ENCODE measurements at places on chromosomes 6 and 20. TPM values are rescaled to one million over a fixed set of nuclear protein-coding genes. Genes with fewer than 3 reads are reported as not detected.
A peak's percentile ranks its signal among the peaks of the same experiment; 100 is the strongest.

GRCh38 chr20:35877611-35878010, 76.7 kb downstream of the SCAND1 start:
- H3K4me3 ChIP-seq = no peak overlapping the region
- no peaks in the 10 kb centered on the region for H3K36me3 ChIP-seq
- no peak for DNase-seq
- peaks cover 13% of the 10 kb centered on the region for H3K4me1 ChIP-seq

GRCh38 chr6:129592516-129593232, 117.3 kb downstream of the ARHGAP18 start:
- peaks cover 2% of the 10 kb centered on the region for H3K36me3 ChIP-seq
- H3K4me3 ChIP-seq = no peak overlapping the region
- no peak overlapping the region for H3K27ac ChIP-seq
- H3K27me3 ChIP-seq = no peaks in the 10 kb centered on the region
- peaks cover 10% of the 10 kb centered on the region for H3K4me1 ChIP-seq

DNA sequence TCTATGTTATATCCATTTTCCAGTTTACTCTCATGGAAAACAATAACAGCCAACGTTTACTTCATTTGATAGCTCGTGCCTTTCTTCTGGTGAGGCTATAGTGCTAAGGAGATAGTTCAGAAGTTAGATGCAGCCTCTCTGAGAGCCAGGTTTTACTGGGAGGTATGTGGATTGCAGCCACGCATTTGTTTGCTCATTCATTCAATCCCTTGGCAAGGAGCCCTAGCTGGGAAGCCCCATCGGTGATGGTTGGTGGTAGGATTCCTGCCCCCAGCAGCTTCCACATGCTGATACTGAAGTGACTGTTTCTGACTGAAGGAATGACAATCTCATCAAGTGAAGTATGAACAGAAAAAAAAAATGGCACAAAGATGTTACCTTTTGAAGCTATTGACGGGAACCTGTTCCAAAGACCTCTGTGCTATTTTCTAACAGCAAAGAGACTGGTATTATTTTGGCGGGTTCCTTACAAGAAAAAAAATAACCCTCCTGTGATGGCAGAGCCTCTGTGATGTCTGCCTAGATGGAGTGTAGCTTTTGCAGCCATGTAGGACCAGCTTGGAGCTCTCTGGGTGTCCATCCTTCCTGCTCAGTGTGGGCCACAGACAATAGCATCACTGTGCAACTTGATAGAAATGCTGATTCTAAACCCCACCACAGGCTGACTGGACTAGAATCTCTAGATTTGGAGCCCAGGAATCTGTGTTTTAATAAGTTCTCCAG, 30.6 kb downstream of the SNAP25 start:
- no peak overlapping the region for H3K27ac ChIP-seq
- no peaks in the 10 kb centered on the region for H3K27me3 ChIP-seq
- no peak for DNase-seq
- H3K4me1 ChIP-seq = no peaks in the 10 kb centered on the region

DNA sequence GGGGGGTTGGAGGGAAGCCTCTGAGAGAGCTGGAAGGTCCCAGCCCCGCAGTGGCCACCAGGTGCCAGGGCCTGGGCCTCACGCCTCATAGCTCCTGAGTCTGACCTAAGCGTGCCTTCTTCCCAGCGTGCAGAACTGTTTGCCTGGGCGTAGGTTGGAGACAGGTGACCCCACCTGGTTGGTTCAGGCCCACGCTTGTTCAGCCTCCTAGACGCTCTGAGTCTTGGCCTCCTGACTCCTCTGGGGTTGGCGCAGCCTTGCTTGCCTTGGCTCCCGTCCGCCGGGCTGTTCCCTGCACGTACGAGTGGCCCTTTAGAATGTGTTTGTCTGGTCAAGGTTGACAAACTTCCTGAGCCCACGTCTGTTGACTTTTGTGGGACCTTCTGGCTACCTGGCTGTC, 70.8 kb downstream of the EYA2 start:
- H3K4me1 ChIP-seq = no peaks in the 10 kb centered on the region
- no peak for DNase-seq
- no peaks in the 10 kb centered on the region for H3K27me3 ChIP-seq
- H3K27ac ChIP-seq = no peak overlapping the region

DNA sequence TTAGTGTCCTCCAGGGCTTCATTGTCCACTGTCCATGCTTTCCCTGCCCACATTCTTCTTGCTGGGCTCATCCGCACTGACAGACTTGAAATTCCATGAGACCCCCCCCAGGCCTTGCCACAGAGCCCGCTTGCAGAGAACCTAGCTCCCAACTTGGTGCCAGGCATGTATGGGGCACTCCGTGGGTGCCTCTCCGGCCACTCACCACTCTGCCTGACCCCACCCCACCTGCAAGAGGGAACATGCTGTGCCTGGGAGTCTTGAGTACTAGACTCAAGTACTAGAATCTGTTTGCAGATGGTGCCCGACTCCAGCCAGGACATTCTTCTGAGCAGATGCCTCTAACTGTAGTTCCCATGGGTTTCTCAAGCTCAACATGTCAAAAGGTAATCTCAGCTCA, 47.9 kb downstream of the TRERF1 start:
- peak overlapping the region; percentile 60 for H3K27ac ChIP-seq
- no peaks in the 10 kb centered on the region for H3K36me3 ChIP-seq
- DNase-seq = no peak

GRCh38 chr20:47227576-47227975, 128.9 kb downstream of the ZMYND8 start:
- no peak overlapping the region for H3K4me3 ChIP-seq
- DNase-seq = no peak
- H3K4me1 ChIP-seq = no peaks in the 10 kb centered on the region
- H3K27me3 ChIP-seq = no peaks in the 10 kb centered on the region
- no peak overlapping the region for H3K27ac ChIP-seq

BMP2 gene
- 1.9 TPM for polyA plus RNA-seq

FOXQ1 gene
- polyA plus RNA-seq = 1.9 TPM

Measured in fibroblast of lung (primary cell).